ENCODE measurements at places on chromosomes 16 and 17.

DNA sequence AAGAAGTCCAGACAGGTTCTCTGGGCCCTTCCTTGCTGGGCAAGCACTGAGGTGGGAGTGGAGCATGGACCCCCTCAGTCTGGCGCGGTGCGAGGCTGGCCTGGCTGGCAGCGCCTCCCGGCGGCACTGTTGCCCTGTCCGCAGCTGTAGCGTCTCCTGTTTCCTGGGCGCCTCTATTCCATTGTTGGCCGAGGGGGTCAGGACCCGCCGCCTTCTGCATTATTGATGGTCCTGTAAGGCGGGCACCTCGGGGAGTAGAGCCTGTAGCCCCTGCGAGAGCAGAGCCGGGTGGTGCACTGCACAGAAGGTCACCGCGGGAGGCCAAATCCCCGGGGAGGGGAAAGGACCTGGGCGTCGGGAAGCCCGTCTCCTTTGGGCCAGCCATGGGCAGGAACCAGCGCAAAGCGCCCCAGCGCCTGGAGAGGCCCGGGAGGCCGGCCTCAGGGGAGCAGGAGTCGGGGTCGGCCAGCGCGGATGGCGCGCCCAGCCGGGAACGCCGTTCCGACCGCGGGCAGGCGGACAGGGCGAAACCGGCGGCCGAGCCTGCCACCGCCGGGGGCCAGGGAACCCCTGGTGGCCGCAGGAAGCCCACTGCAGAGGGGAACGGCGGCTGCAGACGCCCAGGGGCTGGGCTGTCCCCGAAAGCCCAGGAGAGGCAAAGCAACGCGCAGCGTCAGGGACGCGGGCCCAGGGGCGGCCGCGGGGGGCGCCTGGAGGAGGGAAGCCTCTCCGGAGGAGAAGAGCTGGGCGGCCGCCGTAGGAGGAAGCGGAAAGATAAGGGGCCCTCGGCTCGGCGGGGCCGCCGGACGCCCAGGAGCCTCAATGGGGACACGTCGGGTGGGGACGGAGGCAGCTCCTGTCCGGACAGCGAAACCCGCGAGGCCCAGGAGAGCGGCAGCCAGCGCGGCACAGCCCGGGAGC is at the start of gene MYO15B:
Gene MYO15B (plus strand): TSS at position 126 of the 921 bp plus-strand sequence. CDS start 258 bp downstream, at position 384.
- DNase-seq, result no peak

DNA sequence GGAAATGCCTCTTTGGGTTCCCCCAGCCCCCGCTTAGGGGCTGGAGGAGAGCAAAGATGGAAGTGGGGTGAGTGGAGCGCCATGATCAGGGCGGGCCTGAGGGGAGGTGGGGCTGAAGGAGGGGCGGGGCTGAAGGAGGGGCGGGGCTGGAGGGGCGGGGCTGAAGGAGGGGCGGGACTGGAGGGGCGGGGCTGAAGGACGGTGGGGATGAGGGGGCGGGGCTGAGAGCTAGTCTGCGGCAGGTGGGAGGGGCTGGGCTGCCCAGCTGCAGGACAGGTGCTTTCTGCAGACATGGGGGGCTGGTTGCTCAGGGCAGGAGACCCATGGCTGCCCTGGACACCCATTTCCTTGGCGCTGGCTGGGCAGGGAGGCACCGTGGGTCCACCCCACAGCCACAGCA is 39.1 kb upstream of the PABPN1L start:
- no peak for DNase-seq

- no peak for DNase-seq
These were observed 383.6 kb downstream of the UTP18 start for GRCh38 chr17:51643702-51644490.

DNA sequence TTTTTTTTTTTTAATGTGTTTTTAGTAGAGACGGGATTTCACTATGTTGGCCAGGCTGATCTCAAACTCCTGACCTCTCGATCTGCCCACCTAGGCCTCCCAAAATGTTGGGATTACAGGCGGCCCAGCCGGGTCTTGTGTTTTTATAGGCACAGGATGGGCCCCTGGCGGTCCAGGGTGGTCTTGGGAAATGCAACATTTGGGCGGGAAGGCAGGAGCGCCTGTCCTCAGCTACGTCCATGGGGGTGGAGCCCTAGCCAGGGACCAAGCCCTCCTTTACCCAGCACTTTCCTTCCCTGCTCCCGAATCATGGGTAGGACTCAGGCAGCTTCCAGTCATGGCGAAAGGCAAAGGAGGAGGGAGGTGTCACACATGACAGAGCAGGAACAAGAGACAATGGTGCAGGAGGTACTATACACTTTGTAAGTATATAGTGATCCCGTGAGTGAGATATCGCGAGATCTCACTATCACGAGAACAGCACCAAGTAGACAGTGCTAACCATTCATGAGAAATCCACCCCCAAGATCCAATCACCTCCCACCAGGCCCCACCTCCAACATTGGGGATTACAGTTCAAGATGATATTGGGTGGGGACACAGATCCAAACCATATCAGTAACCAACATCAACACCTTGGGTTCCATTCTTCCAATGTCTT is 226.7 kb upstream of the WSCD1 start:
- no peak for DNase-seq

GRCh38 chr17:18382441-18383078 is 5.0 kb downstream of the EVPLL start:
- no peak for DNase-seq

- DNase-seq, result peak; percentile 50
These were observed 85.2 kb downstream of the SPAG9 start for GRCh38 chr17:51035431-51035830.

DNA sequence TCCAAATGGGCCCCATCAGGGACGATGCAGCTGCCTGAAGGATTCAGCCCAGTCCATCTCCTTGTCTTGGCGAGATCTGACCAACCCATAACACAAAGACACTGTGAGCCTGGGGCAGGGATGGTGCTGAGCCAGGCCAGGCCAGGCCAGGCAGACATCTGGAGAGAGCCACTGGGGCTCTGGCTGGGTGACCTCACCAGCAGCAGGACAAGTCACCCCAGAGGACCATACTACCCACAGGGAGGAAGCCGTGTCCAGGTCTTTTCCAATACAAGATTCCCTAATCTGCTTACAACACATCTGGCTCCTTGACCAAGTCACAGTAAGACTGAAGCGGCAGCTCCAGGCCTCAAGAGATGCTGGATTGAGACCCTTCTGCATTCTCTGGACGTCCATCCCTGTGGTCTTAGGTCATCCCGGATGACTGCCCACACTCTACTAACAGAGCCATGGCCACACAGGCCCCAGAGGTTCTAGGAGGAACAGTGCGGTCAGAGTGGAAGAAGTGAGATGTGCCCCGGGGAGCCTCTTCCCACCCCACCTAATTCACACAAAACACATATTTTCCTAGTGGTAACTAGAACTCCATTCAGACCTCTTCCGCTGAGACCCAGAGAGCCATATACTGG is 81.8 kb upstream of the RCVRN start:
- DNase-seq, result no peak

GRCh38 chr16:20867585-20867984 is 32.6 kb downstream of the DCUN1D3 start:
- no peak for DNase-seq

- DNase-seq, result no peak
These were observed 23.0 kb downstream of the CES1 start for GRCh38 chr16:55809851-55810250.
